Occipital lobe (tissue), 3 donors: ENCODE measurements at places on chromosomes 5 and 9. TPM values are rescaled to one million over a fixed set of nuclear protein-coding genes. Genes with fewer than 3 reads are reported as not detected.

GRCh38 chr5:159730285-159730684, 186.0 kb upstream of the ADRA1B start:
- DNase-seq, result no peak

DNA sequence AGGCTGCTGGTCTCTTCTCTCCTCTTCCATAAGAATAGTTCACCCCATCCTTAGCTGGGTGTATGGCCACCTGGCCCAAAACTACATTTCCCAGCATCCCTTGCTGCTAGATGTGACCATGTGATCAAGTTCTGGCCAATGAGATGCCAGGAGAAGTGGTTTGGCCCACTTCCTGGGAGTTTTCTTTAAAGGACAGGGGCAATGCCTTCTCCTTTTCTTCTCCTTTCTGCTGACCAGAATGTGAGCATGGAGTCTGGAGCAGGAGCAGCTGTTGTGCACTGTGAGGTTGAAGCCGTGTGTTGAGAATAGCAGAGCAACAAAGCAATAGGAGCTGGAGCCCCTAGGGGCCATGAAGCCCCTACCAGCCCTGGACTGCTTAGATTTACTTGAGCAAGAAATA, 36.8 kb downstream of the C9orf50 start:
- peak; percentile 65 for DNase-seq

DNA sequence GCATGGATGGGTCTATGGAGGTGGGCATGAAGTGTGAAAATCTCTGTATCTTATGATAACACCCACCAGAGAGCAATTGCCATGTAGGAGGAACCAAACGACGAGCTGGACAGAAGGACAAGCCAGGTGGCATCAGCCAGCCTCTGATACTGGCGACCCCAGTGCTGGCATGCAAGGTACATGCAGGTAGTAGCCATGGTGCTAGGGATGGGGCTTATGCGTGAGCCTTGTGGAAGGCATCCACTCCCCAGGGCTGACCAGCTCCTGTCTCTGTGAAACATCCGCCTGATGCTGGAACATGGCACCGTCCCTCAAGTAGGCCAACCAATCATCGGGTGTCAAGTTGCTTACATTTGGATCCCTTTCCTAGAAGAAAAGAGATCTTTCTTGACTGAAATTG, 412.9 kb downstream of the GADD45G start:
- DNase-seq, result no peak

- DNase-seq, result peak; percentile 18
These were observed 44.5 kb upstream of the NR5A1 start for GRCh38 chr9:124551472-124552272.

- no peak for DNase-seq
These were observed 5.2 kb downstream of the IER5L start for GRCh38 chr9:129172816-129173215.

GRCh38 chr5:82593481-82593880, 315.3 kb upstream of the RPS23 start:
- no peak for DNase-seq

GRCh38 chr5:11518676-11519075, 385.6 kb downstream of the CTNND2 start:
- DNase-seq, result no peak

GRCh38 chr9:72476617-72477437, 44.6 kb upstream of the TMC1 start:
- no peak for DNase-seq

DNA sequence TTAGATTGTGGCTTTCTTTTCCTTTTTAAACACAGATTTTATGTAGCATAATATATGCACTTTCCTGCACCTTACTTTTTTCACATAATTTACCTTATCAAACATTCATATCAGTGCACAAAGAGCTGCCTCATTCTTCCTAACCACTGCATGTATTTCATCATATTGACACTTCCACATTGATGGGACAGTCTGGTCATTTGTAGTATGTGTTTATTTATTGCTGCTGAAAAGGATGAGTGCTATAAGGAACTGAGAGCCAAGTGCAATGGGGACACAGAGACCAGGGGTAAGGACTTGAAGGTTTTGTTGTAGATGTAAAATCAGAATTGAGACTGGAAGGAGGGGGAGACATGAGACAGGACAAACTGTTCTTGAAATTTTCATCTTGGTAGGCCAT, 193.8 kb downstream of the SMARCA2 start:
- DNase-seq, result no peak

GRCh38 chr9:109274884-109275730, 45.8 kb downstream of the EPB41L4B start:
- no peak for DNase-seq

DNA sequence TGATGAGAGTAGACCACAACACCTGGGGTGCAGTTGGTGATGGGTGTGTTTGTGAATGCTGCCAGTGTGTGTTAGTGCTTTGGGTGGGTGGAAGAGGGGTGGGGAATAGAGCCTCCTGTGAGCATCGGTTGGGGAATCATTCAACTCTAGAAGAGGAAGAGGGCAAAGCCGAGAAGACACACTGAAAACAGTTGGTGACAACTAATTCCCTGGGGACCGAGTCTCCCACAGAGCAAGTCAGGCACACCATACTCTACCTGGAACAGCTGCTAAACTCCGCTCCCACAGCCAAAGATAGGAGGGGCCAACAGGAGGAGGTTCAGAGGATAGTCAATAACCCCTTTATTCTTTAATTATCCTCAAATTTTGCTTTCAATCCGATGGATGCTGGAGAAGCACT, 1.6 kb upstream of the ARHGEF39 start:
- DNase-seq, result no peak

GRCh38 chr9:117448066-117448465, 33.2 kb upstream of the ASTN2 start:
- DNase-seq, result no peak

DNA sequence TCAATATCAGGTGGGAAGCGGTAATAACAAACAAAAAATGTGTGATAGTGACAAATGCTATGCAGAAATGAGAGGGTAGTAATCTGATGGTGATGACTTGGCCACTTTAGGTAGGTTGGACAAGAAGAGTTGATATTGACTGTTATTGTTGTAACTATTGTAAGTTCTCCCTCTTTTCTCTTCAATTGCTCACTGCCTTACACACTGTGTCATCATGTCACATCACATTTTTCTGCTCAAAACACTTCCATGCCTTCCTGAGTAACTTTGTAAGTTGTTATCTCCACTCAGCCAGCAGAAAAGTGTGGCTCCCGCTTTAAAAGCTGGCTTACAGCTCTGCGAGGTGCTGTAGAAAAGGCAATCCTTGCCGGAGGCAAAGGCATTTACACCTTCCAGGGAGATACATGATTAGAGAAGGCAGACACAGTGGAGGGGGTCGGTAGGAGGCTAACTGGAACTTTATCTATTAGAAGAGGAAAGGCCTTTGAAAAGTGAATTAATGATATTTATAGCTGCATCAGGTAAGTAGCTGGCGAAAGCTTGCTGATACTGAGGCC, 85.2 kb upstream of the CLINT1 start:
- no peak for DNase-seq

- no peak for DNase-seq
These were observed 25.4 kb downstream of the DNAH5 start for GRCh38 chr5:13919087-13919486.

DNA sequence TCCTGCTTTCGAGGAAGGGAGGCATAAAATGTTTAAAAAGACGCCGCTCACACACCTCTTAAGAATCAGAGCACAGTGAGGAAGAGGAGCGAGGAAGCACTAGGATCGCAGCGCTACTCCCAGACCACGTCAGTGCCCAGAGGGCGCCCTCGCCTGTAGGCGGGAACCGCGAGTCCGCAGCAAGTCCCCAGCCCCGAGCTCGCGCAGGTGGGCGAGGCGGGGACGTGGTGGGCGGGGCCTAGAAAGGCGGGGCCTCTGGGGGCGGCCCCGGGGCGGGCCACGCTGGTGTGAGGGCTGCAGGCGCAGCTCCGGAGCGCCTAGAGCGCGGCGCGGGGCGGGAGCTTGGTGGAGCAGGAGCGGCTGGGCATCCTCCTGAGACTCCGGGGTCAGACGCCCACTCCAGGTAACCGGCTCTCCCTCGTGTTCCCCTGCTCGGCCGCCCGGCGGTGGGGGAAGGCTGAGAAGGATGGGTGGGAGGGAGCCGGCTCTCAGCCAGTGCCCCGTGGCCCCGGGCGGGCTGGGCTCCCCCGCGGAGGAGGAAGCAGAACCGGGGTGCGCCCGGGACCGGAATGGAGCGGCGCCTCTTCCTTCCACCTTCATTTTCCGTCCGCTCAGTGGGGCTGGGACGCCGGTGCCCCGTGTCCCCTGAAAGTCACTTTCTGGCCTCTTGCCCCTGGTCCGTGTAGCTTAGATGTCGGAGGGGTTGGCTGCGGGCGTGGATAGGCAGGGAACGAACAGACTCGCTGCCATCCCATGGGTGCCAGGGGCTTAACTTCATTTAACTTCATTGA, at the start of gene GCNT1:
Gene GCNT1 (plus strand): TSS at position 280 of the 791 bp plus-strand sequence. CDS start 43,200 bp downstream, outside the sequence.
- DNase-seq, result peak; percentile 40

BDP1 gene
- 90.5 TPM for total RNA-seq

ANKRD34B gene
- 0.16 TPM for total RNA-seq

ROR2 gene
- 0.94 TPM for total RNA-seq

SLC35A4 gene
- total RNA-seq, result 3.7 TPM

LCN1 gene
- total RNA-seq, result not detected

AK8 gene
- 1.1 TPM for total RNA-seq

TTC23L gene
- 3.4 TPM for total RNA-seq

PRR16 gene
- 6.1 TPM for total RNA-seq

DDX46 gene
- total RNA-seq, result 38.5 TPM

SLC25A2 gene
- total RNA-seq, result not detected

ZFP2 gene
- 9.4 TPM for total RNA-seq
